ENCODE measurements at places on chromosomes 6 and 20.

- peak; percentile 43 for DNase-seq
These were observed 17.1 kb upstream of the MAP1LC3A start for GRCh38 chr20:34541264-34541901.

DNA sequence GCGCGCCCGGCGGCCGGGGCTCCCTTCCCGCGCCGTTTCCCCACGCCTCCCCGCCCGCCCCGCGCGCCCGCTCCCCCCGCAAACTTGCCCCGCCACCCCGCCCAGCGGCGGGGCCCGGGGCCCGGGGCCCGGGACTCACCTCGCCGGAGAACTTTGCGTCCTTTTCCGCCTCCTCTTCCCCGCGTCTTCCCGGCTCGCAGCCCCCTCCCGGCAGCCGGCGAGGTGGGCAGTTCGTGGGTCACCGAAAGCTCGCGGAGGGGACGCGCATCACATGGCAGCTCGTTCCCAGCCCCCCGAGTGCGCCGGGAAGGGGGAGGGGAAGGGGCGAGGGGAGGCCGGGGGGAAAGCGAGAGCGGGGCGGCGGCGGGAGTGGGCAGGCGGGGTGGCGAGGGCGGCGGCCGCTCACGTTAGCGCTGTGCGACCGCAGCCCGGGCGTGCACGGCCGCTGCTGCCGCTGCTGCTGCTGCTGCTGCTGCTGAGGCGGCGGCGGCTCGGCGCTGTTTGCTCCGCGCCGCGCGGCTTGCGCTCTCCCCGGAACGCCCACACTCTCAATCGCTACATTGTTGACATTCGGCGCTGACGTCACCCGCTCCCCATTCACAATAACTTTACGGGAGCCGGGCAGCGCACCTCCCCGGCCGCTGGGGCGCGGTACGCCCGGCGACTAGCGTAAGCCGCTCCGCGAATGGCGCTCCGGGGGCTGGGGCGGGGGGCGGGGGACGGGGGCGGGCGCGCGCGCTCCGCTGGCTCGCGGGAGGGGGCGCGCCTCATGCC, at the start of gene BACH2:
Gene BACH2 (minus strand): TSS at position 503 of the 774 bp plus-strand sequence. CDS start 287,999 bp downstream, outside the sequence.
- DNase-seq: peak; percentile 99

DNA sequence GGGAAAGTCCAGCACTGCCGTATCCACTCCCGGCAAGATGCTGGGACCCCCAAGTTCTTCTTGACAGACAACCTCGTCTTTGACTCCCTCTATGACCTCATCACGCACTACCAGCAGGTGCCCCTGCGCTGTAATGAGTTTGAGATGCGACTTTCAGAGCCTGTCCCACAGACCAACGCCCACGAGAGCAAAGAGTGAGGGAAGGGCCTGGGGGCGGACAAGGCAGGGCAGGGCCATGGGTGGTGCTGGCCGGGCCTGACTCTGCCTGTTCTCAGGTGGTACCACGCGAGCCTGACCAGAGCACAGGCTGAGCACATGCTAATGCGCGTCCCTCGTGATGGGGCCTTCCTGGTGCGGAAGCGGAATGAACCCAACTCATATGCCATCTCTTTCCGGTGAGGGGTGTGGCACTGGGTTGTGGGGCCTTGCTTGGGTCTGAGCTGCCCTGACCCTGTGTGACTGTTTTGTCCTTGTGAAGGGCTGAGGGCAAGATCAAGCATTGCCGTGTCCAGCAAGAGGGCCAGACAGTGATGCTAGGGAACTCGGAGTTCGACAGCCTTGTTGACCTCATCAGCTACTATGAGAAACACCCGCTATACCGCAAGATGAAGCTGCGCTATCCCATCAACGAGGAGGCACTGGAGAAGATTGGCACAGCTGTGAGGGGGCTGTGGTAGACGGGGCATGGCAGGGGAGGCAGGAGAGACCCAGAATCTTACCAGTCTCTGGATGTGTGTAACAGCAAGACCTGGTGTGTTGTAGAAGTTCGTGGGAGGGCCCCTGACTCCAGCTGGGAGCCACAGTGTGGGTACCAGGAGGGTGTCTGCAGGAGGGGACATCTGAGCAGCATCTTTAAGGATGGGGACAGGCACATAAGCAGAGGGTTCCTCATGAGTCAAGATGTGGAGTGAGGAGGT, 29.1 kb downstream of the PLCG1 start:
- DNase-seq: no peak

DNA sequence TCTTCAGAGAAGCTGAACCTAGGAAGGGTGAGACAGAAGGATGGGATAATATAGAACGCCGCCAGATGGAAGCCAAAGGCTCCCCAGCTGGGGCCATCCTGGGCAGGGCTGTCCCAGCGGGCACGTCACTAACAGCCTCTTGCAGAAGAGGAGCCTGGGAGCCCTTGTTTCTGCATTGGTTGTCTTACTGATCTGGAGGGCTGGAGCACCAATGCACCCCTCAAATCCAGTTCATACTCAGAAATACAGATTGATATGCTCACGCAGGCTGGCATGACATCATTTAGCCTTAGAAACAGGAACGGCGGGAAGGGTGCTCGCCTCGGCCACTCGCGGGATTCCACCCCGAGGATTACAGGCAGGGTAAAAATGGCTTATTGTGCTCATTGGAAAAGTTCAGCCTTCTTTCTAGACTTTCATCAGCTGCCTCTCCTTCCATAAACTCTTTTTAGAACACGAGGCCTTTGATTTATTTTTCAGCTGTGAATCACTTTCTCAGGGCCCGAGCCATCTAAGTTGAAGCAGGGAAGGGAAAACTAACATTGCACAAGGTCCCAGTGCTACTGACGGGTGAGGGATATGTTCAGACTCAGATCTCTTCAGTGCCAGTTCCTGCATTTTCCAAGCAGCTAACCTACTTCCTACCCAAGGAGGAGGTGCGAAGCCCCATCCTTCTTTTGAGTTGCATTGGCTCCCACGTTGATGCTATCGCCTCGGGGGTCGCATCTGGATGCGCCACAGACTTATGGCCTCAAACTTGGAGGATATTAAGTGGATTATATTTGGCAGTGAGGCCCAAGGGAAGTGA, 82.3 kb downstream of the GMPR start:
- no peak for DNase-seq

DNA sequence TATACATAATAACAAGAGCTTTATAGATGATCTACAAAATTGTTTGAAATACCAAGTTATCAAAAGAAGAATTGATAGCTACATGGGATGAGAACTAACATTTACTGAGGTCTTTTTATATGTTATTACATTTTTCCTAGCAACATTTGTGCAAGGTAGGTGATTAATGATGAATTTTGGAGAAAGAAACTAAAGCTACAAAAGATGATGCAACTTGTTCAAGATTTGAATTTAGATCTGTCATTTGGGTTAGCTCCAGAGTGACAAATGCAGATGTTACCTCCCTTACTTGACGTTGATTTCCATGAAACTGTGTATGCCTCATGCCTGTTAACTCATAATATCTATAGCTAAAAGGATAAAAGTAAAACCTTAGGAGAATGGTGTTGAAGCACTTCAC, 84.5 kb upstream of the EYA4 start:
- no peak for DNase-seq

DNA sequence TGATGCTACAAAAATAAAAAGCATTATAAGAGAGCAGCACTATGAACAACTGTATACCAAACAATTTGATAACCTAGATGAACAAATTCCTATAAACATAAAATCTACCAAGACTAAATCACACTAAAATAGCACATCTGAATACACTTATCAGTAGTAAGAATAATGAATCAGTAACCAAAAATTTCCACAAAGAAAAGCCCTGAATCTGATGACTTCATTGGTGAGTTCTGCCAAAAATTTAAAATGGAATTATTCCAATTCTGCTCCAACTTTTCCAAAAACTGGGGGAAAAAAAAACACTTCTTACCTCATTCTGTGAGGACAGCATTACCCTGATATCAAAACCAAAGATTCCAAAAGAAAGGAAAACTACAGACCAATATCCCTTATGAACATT, 206.2 kb downstream of the WDR27 start:
- no peak for DNase-seq

GRCh38 chr20:44532981-44533331, 11.1 kb upstream of the SERINC3 start:
- DNase-seq: peak; percentile 20

- DNase-seq: no peak
These were observed 35.5 kb downstream of the TRMT6 start for GRCh38 chr20:5914859-5915258.

DNA sequence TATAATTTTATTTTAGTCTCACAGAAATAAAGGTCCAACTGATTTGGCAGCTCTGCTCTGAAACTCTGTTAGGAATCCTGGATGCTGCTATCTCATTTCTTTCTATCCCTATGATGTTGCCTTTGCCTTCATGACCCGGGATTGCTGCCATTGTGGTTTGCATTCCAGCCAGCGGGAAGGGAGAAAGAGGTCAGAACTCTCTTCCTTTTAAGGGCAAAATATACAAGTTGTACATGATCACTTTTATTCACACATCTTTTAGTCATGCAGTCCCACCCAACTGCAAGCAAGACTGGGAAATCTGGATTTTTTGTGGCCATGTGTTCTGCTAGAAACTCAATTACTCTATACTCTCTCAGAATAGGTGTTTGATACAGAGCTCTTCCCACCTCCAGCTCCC, 263.1 kb upstream of the ZFP64 start:
- no peak for DNase-seq

DNA sequence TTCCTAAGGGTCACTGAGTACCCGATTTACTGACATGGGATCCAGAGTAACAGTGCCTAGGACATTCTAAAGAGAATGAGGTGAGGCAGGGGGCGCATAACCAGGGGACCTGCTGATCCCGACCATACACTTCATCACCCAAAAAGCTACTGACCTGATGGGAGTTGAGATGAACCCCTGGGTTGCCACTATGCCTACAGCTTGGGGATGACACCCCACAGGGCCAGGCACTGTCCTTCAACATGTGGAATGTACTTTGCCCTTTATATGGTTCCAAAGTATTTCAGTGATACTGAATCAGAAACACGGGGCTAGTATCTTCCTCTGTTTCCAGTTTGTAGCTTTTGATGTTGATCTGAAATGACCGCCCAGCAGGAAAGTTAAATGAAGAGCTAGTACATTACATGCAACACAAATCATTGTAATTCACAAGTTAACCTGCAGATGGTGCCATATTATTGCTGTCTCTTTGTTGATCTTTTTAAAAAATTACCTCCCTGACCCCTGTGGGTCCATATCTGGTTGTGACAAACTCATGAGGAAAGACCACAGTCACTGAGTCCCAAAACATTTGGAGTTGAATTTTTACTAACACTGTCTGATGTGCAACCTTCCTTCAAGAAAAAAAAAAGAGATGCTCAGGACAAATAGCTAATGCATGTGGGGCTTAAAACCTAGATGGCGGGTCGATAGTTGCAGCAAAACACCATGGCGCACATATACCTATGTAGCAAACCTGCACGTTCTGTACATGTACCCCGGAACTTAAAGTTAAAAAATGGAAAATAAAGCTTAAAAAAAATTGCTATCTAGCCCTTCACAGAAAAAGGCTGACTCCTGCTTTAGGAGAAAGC, 42.7 kb upstream of the GCNT2 start:
- no peak for DNase-seq

DNA sequence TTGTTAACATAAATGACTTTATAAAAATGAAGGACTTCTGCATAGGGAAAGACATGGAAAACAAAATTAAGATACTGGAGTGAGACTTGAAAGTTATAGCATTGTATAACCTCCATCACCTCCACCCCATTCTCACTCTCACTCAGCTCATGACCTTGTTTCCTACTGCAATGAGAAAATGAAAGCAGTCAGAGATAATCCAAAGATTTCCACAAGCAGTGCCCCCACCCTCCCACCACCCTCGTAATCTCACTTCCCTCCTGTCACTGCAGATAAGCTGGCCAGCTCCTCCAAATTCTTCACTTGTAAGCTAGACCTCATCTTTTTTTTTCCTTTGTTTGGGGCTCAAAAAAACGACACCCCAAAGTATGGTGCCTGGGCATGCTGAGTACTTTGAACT, 52.9 kb upstream of the PROKR2 start:
- DNase-seq: peak; percentile 25

GRCh38 chr6:164415832-164416563, 893.4 kb downstream of the C6orf118 start:
- DNase-seq: no peak

- peak; percentile 69 for DNase-seq
These were observed at the start of gene GPSM3 for GRCh38 chr6:32192608-32193039. Gene GPSM3, minus strand, starts transcription at chr6:32192643. Its CDS starts 130 bp downstream, at chr6:32192513.

DNA sequence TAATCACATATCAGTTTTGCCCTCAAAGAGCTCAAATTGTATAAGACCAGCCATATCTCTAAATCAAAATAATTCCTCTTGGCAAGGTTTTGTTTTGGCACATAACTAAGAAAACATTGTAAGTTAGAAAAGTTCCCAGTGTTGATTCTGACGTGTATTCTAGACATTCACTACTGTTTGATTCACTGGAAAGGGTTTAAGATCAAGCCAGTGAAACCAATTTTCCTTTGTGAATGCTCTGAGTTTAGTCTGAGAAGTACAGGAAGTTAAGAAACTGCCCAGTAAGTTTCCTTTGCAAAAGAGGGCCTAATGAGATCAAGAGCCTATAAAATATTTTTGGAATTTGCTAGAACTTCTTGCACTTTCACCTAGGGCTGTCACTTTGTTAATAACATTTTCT, 143.0 kb downstream of the FNDC1 start:
- no peak for DNase-seq

DNA sequence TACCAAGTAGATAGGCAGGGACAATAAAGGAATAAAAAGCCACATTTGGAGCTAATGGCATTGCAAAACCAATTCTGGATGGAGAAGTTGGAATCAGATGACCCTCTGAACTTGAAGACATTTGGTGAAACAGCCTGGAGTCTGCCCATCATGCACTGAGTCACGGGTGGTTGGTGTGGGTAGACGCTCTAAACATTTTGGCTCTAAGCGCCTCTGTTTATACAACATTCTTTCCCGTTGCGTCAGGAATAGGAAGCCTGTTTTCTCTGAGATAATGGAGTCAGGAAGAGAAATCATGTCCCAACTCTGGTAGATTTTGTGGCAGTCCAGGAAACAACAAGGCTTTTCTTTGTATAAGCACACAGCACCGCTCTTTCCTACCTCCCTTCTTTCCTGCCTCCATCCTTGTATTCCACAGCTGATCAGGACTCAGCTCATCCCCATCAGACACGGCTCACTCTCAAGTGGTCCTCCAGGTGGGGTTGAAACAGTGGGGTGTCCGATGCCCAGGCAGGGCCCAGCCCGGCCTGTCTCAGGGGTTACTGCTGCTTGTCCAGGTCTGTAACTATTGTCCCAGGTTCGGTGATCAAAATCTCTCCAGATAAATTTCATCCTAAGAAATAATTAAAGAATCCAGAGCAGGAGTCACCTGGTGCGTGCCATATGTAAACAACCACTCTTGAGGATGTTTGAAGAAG, 12.1 kb upstream of the RAMACL start:
- no peak for DNase-seq

DNA sequence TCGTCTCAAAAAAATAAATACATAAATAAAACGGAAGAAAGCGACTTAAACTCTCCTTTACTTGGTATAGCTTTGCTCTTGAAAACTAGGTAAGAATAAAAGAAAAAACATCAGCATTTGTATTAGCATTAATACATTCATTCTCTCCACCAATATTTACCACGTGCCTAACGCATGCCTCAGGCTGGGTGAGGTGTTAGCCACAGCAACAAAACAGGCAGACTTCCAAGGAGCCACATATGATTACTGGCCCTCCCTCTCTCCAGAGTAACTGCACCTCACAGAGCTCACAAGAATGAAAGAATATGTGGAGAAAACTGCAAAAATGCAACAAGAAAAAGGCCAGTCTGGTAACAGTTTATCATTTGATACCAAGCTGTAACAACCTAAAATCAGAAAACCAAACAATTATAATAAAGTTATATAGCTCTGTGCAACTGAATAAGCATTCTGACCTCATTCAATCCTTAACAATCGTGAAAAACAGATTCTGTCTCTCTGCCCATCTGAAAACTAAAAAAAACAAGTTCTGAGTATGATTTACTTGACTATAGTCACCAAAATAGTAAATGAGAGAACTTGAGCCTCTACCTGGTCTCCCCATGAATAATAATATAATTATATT, 5.2 kb downstream of the NAPB start:
- no peak for DNase-seq

Measured in activated CD4-positive, alpha-beta T cell treated with anti-CD3 and anti-CD28 coated beads for 36 hours (primary cell).